Kidney (tissue), 22 donors: ENCODE measurements at places on chromosomes 2 and 18. TPM values are rescaled to one million over a fixed set of nuclear protein-coding genes. Genes with fewer than 3 reads are reported as not detected.

DNA sequence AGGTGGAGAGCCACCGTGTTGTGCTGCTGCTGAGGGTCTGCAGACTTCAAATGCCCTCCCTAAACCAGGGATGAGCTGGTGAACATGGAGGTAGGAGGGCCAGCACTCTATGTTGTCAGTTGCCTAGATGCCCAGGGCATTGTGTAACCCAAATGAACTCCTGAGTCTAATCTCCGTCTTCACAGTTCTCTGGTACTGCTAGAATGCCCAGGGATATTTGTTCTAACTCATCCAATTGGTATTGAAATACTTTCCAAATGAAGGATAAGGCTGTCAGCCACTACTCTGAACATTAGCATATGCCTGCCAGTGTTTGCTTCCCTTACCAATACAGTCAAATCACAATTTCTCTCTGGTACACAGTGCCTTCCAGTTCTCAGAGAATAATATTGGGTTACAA is 492.6 kb downstream of the SLC4A3 start:
- H3K27ac ChIP-seq, result no peak overlapping the region
- no peaks in the 10 kb centered on the region for H3K4me1 ChIP-seq
- H3K36me3 ChIP-seq, result no peaks in the 10 kb centered on the region
- no peak for DNase-seq
- H3K27me3 ChIP-seq, result no peaks in the 10 kb centered on the region

GRCh38 chr18:14937271-14937670 is 189.3 kb downstream of the ANKRD30B start:
- no peaks in the 10 kb centered on the region for H3K27me3 ChIP-seq
- DNase-seq, result no peak
- no peaks in the 10 kb centered on the region for H3K4me1 ChIP-seq
- H3K27ac ChIP-seq, result no peak overlapping the region
- H3K36me3 ChIP-seq, result no peaks in the 10 kb centered on the region

DNA sequence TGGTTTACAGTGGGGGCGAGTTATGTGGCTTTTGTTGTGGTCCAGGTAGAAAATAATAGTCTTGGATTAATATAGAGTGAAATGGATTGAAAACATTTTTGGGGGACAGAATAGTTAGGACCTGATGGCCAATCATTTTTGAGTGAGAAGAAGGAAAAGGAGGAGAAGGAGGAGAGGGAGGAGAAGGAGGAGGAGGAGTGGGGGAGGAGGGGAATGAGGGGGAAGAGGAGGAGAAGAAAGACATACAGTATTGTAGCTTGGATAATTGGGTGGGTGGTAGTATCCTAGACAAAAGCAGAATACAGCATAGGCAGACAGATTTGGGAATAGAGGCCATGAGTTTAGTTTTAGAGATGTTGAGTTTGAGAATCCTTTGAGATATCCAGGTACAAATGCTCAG is 101.6 kb downstream of the GATA6 start:
- no peak for DNase-seq
- H3K27me3 ChIP-seq, result no peaks in the 10 kb centered on the region
- no peaks in the 10 kb centered on the region for H3K4me1 ChIP-seq
- no peak overlapping the region for H3K27ac ChIP-seq

GRCh38 chr2:209121691-209122090 is 302.2 kb upstream of the MAP2 start:
- no peak for DNase-seq
- H3K27me3 ChIP-seq, result no peaks in the 10 kb centered on the region
- H3K36me3 ChIP-seq, result no peaks in the 10 kb centered on the region
- H3K4me1 ChIP-seq, result no peaks in the 10 kb centered on the region

DNA sequence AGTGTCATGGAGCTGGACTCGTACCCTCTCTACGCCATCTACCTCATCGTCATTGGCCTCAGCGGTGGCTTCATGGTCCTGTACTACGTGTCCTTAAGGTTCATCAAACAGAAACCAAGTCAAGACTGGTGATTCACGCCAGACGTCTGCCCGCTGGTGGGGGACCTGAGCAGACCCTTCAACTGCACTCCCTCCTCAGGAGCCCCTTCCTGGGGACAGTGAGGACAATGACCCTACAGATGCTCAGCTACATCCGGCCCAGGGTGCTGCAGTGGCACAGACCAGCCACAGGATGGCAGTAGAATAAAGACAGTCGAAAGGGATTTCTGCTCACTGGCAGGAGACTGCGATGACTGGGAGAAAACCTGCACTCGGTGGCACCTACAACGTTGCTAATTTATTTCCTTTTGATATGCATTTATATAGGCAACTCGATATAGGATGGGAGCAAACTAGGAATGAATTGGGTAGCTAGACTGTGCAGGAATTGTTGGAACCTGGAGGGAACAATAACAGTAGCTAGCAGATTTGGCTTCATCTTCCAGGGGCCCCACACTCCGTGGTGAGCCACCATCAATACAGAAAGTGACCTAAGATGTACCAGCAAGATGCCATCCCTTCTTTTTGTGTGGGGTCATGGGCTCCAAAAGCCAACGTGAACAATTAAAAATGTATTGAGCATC is 39.2 kb downstream of the ABCG8 start:
- no peaks in the 10 kb centered on the region for H3K36me3 ChIP-seq
- no peaks in the 10 kb centered on the region for H3K27me3 ChIP-seq
- no peak overlapping the region for H3K4me3 ChIP-seq
- H3K4me1 ChIP-seq, result no peaks in the 10 kb centered on the region

- H3K36me3 ChIP-seq, result no peaks in the 10 kb centered on the region
- no peaks in the 10 kb centered on the region for H3K27me3 ChIP-seq
- no peak for DNase-seq
- H3K27ac ChIP-seq, result no peak overlapping the region
- H3K4me3 ChIP-seq, result no peak overlapping the region
Observed at GRCh38 chr2:101442042-101442666, 32.8 kb downstream of the RFX8 start.

DNA sequence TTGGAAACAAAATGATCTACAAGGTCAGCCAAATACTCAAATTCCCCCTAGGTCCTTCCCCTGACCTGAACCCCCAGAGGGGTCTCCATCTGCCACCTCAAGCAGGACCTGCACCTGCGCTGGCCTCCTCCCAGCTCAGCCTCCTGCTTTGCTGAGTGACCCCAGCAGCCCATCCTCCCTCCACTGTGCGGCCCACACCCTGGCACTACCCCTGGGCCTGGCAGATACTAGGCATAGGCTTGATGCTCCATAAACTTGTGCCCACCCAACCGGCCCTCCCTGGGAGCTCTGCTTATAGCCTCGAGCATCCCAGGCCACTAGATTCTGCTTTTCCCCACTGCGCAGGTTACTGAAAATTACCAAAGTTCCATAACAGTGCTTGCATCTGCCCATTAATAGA is 156.2 kb downstream of the HDAC4 start:
- no peaks in the 10 kb centered on the region for H3K27me3 ChIP-seq
- H3K4me3 ChIP-seq, result no peak overlapping the region
- DNase-seq, result no peak
- H3K36me3 ChIP-seq, result no peaks in the 10 kb centered on the region

DNA sequence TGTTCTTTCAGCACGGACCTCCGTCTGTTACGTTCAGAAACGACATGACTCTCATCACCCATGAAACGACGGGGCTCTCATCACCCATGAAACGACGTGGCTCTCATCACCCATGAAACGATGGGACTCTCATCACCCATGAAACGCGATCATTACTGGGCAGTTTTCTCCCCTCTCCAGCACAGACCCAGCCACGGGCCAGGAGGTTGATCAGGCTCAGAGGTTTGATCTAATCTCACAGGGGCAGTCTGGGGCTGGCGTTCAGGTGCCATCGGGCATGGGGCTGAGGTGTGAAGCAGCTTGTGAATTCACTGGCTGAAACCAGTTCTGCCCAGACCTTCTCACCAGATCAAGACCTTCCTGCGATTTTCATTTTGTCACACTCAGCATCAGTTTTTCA is 296.4 kb downstream of the NDUFA10 start:
- no peaks in the 10 kb centered on the region for H3K27me3 ChIP-seq
- peak; percentile 51 for DNase-seq
- no peaks in the 10 kb centered on the region for H3K36me3 ChIP-seq
- no peak overlapping the region for H3K27ac ChIP-seq
- no peaks in the 10 kb centered on the region for H3K4me1 ChIP-seq

GRCh38 chr2:191957996-191958860 is 111.3 kb upstream of the CAVIN2 start:
- H3K27ac ChIP-seq, result no peak overlapping the region
- no peak for DNase-seq
- no peaks in the 10 kb centered on the region for H3K4me1 ChIP-seq
- H3K36me3 ChIP-seq, result no peaks in the 10 kb centered on the region

DNA sequence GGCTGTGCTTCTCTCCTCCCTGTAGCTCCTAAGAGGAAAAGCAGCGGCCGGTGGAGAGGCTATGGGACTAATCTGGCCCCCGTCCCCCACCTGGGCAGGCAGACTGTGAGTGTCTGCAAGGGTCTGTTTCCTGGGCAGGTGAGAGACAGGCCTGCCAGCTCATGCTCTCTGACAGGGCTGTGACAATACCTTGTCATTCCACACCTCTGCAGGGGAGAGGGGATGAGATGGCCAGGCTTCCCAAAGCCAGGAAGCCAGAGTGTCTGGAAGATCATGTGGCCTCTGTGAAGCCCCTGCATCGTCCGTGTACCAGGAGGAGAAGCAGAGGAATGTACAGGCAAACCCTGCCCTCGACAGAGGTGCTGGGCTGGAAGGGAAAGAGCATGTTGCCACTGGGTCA is 142.5 kb upstream of the GATA6 start:
- H3K4me3 ChIP-seq, result no peak overlapping the region
- H3K36me3 ChIP-seq, result no peaks in the 10 kb centered on the region
- no peaks in the 10 kb centered on the region for H3K4me1 ChIP-seq
- H3K27ac ChIP-seq, result no peak overlapping the region
- DNase-seq, result no peak

- no peaks in the 10 kb centered on the region for H3K36me3 ChIP-seq
- H3K4me1 ChIP-seq, result no peaks in the 10 kb centered on the region
- no peaks in the 10 kb centered on the region for H3K27me3 ChIP-seq
- DNase-seq, result no peak
- H3K4me3 ChIP-seq, result no peak overlapping the region
Observed at GRCh38 chr2:174688079-174688478, 76.2 kb downstream of the CHRNA1 start.

- no peaks in the 10 kb centered on the region for H3K4me1 ChIP-seq
- no peak overlapping the region for H3K4me3 ChIP-seq
- H3K27ac ChIP-seq, result no peak overlapping the region
Observed at GRCh38 chr2:15142069-15142689, 419.0 kb downstream of the NBAS start.

- H3K4me3 ChIP-seq, result no peak overlapping the region
- H3K36me3 ChIP-seq, result no peaks in the 10 kb centered on the region
- H3K27ac ChIP-seq, result no peak overlapping the region
- no peaks in the 10 kb centered on the region for H3K4me1 ChIP-seq
Observed at GRCh38 chr18:36589857-36590543, 238.8 kb downstream of the TPGS2 start.

- DNase-seq, result no peak
- no peak overlapping the region for H3K27ac ChIP-seq
- H3K27me3 ChIP-seq, result no peaks in the 10 kb centered on the region
- no peaks in the 10 kb centered on the region for H3K4me1 ChIP-seq
- H3K36me3 ChIP-seq, result no peaks in the 10 kb centered on the region
- no peak overlapping the region for H3K4me3 ChIP-seq
Observed at GRCh38 chr18:63736876-63737275, 34.1 kb downstream of the SERPINB11 start.

GRCh38 chr2:133599811-133600210 is 31.5 kb upstream of the NCKAP5 start:
- H3K27me3 ChIP-seq, result no peaks in the 10 kb centered on the region
- no peak overlapping the region for H3K27ac ChIP-seq
- no peak for DNase-seq
- no peaks in the 10 kb centered on the region for H3K36me3 ChIP-seq
- no peak overlapping the region for H3K4me3 ChIP-seq
- H3K4me1 ChIP-seq, result peaks cover 3% of the 10 kb centered on the region

GRCh38 chr2:42804338-42804737 is 12.0 kb upstream of the HAAO start:
- H3K4me1 ChIP-seq, result peaks cover 4% of the 10 kb centered on the region
- no peaks in the 10 kb centered on the region for H3K27me3 ChIP-seq
- no peak overlapping the region for H3K4me3 ChIP-seq
- no peaks in the 10 kb centered on the region for H3K36me3 ChIP-seq
- DNase-seq, result no peak
- H3K27ac ChIP-seq, result no peak overlapping the region

DNA sequence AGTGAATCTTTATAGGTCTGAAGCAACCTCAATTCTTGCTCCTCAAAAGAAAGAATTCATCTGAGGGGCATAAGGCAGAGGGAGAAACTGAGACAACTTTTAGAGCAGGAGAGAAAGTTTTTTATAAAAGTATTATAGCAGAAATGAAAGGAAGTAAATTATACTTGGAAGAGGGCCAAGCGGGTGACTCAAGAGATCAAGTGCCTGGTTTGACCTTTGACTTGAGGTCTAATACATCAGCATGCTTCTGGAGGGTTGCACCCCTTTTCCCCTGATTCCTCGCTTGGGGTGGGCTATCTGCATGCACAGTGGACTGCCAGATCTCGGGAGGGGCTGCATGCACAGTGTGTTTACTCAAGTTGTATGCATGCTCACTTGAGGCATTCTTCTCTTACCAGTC is 268.5 kb upstream of the LRATD1 start:
- H3K4me1 ChIP-seq, result no peaks in the 10 kb centered on the region
- H3K4me3 ChIP-seq, result no peak overlapping the region
- H3K36me3 ChIP-seq, result no peaks in the 10 kb centered on the region
- no peak overlapping the region for H3K27ac ChIP-seq
- DNase-seq, result no peak

DNA sequence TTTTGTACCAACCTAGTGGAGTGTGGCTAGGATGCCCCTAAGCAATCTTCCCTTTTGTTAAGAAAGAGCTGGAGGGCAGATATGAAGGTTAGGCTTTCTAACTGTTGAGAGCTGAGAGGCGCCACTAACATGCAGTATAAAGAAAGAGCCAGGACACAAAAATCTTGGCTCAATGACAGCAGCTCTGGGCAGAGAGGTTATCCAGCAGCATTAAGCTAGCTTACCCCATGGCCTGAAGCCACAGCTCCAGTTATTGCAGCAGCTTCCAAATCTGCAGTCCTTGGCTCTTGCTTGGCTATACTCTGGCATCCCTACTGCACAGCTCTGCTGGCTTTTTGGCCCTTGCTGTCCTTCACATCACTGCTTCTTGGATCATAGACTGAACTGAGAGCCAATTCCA is 213.4 kb downstream of the GPD2 start:
- H3K27me3 ChIP-seq, result no peaks in the 10 kb centered on the region
- H3K4me3 ChIP-seq, result no peak overlapping the region
- no peaks in the 10 kb centered on the region for H3K36me3 ChIP-seq
- H3K4me1 ChIP-seq, result no peaks in the 10 kb centered on the region
- H3K27ac ChIP-seq, result no peak overlapping the region

DNA sequence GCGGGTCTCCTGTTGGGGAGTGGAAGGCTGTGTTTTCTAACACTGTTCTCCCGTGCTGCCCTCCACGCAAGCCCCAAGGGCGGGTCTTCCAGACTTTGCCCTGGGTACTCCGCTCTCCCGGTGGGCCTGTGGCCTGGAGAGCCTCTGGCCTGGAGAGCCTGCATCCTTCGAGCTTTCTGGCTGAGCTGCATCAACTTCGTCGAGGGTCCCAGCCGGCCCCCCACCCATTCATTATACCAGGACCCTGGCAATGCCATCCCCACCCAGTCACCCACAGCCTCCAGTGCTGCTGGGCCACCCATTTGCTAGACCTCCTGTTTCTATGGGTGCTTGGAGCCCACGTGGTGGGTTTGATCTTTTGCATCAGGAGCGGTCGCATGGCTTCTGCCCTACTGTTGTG is 102.2 kb downstream of the PTGR3 start:
- no peaks in the 10 kb centered on the region for H3K27me3 ChIP-seq
- no peak for DNase-seq
- no peaks in the 10 kb centered on the region for H3K36me3 ChIP-seq
- no peaks in the 10 kb centered on the region for H3K4me1 ChIP-seq

Gene GALR1
- total RNA-seq, result 0.06 TPM

Gene VRK2
- 26.5 TPM for total RNA-seq

Gene SCN9A
- total RNA-seq, result 5.3 TPM

Gene SIX2
- total RNA-seq, result 0.28 TPM

Gene TMEM37
- 59.4 TPM for total RNA-seq

Gene SDC1
- 266 TPM for total RNA-seq

Gene MROH2A
- total RNA-seq, result not detected

Gene PID1
- 9.4 TPM for total RNA-seq

Gene LIMS3
- 1.5 TPM for total RNA-seq
